ENCODE measurements at places on chromosomes 2 and 18.

GRCh38 chr2:170679607-170680079 lies 35.5 kb upstream of the SP5 start:
- DNase-seq: no peak

- no peak for DNase-seq
Measured at GRCh38 chr2:164841719-164842623, at the start of gene COBLL1. TSS of gene COBLL1 (minus strand) at chr2:164841823. CDS start at chr2:164841196, 627 bp downstream.

- no peak for DNase-seq
Measured at GRCh38 chr2:43194121-43194869, 32.1 kb downstream of the ZFP36L2 start.

- no peak for DNase-seq
Measured at GRCh38 chr2:95389245-95390119, 13.0 kb upstream of the FAHD2A start.

DNA sequence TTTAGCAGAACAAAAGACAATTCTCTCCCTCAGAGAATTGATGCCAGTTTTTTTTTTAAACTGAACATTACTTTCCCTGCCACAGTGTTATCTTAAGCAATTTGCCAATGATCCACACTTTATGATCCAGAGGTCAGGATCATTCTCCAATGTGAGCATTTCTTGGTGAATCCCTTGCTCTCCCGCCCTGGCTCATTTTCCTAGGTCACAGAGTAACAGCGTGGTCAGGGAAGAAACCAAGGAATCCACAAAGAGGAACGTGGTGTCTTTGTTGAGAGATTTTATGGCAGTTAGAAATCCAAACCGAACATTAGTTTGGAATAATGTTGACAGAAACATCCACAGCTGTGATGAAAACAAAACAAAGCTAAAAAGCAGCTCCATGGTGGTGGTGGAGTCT lies 250.3 kb downstream of the TTC32 start:
- no peak for DNase-seq

GRCh38 chr2:136527560-136527959 lies 237.8 kb upstream of the THSD7B start:
- no peak for DNase-seq

- no peak for DNase-seq
Measured at GRCh38 chr2:224970311-224970710, 72.0 kb downstream of the DOCK10 start.
